Kidney (tissue), 22 donors: ENCODE measurements at places on chromosomes 16 and 17. TPM values are rescaled to one million over a fixed set of nuclear protein-coding genes. Genes with fewer than 3 reads are reported as not detected.

The KRTAP16-1 gene
- polyA plus RNA-seq = not detected

DNA sequence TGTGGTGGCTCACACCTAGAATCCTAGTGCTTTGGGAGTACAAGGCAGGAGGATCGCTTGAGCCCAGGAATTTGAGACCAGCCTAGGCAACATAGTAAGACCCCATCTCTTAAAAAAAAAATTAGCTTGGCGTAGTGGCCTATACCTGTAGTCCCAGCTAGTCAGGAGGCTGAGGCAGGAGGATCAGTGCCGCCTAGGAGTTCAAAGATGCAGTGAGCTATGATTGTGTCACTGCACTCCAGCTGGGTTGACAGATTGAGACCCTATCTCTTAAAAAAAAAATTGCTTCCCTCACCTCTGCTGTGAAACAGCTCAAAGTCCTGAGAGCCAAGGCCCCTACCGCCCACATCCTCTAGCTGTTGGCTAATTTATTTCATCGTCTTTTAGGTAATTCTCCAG is 10.2 kb downstream of the NDE1 start:
- DNase-seq = no peak

GRCh38 chr16:25210758-25211157 is 6.0 kb upstream of the AQP8 start:
- no peak for DNase-seq

DNA sequence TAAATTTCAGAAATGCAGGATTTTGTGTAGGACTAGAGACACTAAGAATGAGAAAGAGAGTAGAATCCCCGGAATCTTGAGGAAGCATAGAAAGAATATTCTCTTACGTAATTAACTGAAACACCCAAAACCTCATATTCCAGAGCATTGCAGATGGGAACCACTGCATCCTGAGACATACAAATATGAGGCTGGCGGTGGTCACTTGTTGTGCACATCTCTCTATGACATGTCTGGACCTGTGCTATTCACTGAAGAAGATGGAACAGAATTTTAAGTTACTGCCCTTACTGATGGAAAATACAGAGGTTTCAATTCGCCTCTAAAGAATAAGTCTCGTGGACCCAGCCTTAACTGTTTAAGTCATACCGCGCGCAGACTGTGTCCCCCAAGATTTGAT is 806 bp downstream of the RAD51C start:
- DNase-seq = no peak

GRCh38 chr17:48310748-48311213 is 119.2 kb downstream of the SKAP1 start:
- peak; percentile 96 for DNase-seq

DNA sequence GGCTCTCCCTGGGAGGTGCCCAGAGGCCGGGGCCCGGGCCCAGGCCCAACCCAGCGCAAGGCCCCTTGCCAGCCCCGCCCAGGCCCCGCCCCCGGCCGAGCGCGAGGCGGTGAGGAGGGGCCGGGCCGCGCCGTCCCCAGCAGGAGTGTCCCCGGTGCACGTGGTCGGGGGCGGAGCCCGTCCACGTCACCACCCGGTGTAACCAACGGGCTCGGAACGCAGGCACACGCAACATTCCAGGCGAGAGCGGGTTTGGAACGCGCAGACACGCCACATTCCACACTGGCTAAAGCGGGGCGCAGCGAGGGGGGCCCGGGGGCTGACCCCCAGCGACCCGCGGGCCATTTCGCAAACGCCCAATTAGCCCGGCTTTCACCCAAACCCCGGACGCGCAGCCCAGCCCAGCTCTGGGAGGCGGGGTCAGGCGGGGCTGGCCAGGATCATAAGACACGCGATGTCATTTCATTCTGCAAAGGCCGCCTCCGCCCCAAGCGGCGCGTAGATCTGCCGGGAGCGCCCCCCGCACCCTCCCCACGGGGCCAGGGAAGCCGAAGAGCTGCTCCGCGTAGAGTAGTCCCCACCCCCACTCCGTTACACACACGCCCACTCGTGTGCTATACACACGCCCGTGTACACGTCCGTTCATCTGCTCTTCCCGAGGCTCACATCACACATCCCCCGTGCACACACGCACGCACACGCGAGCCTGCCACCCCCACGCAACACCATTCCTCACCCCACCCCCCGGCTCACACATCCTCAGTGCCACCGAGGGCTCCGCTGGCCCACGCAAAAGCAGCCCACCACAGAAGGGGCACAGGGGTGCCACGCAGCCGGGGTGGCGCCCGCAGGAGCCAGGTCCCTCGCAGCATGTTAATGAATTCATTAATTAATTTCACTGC is 1.0 kb downstream of the MNT start:
- peak; percentile 99 for DNase-seq

GRCh38 chr16:50498431-50499155 is 49.6 kb upstream of the NKD1 start:
- DNase-seq = peak; percentile 18
